ENCODE measurements at places on chromosomes 3 and 15. TPM values are rescaled to one million over a fixed set of nuclear protein-coding genes. Genes with fewer than 3 reads are reported as not detected.

The SLC35G2 gene
- total RNA-seq = not detected

The CILP gene
- 14.4 TPM for total RNA-seq

The SLCO2A1 gene
- 22.5 TPM for total RNA-seq

The FES gene
- 14.4 TPM for total RNA-seq

The TARS3 gene
- 36.3 TPM for total RNA-seq

The UROC1 gene
- not detected for total RNA-seq

The LRRN1 gene
- 3.6 TPM for total RNA-seq

Data from Peyer's patch (tissue), 4 donors.